ENCODE measurements at places on chromosomes 1 and 21.

GRCh38 chr1:58149271-58149812, 397.2 kb downstream of the OMA1 start:
- no peak for DNase-seq

DNA sequence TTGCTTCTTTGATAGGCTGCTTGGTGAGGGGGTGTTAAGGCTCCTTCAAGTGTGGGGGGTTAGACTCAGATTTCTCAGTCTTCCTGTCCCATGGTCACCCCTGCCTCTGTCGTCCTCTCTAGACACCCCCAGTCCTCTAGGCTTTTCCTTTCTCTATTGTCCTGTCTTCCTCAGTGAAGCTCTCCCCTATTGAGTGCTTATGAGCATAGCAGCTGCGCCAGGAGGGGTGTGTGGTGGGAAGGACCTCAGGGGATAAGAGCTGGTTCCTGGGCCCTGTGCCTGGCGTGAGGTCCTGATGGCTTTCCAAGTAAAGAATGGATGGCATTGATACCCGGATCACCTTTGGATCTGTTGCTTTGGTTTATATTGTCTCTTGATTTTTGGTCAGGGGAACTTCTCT, 69.1 kb downstream of the DIP2A start:
- no peak for DNase-seq

DNA sequence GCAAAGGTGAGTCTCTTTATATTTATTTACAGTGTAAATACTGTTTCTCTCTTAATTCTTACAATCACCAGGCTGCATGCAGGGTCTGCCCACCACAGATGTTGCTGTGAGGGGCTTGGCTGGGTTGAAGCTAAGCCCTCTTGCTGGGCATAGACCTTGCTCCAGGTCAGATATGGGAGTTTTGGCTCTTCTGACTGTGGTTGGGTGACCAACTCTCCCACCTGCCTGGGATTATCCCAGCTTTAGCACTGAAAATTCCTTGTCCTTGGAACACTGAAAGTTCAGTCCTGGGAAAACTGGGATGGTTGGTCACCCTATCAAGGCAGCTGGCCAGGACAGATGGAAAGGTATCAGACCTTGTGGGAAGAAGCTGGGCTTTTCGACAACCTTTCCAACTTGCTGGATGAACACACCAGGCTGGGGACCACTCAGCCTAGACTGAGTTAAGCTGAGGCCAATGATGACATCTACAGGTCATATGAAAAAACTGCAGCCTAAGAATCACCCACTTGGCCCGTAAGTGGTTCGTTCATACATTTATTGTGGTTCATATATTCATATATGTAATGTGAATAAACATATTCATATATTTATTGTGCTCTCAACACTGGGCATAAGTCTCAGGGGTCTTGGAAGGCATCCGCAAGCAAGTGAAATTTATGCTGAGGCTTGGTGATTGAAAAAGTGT, 26.6 kb upstream of the HPDL start:
- peak; percentile 39 for DNase-seq

GRCh38 chr21:46111193-46111571, 13.3 kb downstream of the COL6A2 start:
- no peak for DNase-seq

- DNase-seq: no peak
These were observed 5.5 kb downstream of the SGIP1 start for GRCh38 chr1:66539491-66539890.

DNA sequence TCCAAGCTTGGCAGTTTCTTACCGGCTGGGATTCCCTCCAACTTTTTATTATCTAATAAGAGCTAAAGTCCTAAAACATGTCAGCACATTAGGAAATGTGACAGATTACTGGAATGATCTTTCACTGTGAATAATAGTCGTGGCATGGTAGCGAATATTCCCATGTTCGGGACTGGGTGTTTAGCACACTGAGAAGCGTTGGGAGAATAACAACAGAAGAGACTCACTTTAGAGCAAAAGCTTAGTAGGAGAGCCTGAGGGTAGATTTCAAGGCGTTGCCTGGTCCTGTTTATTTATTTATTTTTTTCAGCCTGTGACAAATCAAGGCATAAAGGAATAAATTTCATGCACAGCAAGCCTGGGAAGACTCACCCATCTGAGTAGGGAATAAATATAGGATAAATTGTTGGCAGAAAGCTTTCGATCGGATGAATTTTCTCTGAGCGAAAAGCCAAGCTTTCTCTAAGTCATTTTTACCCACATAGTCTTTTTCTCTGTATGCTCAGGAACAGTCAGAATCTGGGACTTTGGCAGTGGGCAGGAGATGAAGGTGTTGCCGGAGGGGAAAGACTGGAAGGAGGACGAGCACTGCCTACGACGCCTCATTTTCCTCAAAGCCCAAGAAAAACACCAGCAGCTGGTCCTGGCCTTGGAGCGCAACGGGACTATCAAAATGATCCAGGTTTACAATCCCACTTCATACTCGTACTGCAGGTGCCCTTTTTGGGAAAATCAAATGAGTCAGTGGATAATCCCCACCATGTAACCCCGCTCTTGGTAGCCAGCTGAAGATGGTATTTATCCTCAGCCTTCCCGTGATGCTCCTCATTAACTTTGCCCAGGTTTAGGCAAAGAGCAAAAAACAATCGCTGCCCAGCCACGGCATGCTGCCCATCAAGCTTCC, 97.2 kb downstream of the WDR64 start:
- DNase-seq: no peak

Data from right kidney (tissue), 9 donors.